Endothelial cell of umbilical vein (primary cell): ENCODE measurements at places on chromosomes 7 and 10. TPM values are rescaled to one million over a fixed set of nuclear protein-coding genes. Genes with fewer than 3 reads are reported as not detected.

GRCh38 chr7:85095806-85096205, 91.0 kb downstream of the SEMA3D start:
- H3K27me3 ChIP-seq, result no peaks in the 10 kb centered on the region
- peaks cover 4% of the 10 kb centered on the region for H3K4me1 ChIP-seq
- H3K4me3 ChIP-seq, result no peak overlapping the region

DNA sequence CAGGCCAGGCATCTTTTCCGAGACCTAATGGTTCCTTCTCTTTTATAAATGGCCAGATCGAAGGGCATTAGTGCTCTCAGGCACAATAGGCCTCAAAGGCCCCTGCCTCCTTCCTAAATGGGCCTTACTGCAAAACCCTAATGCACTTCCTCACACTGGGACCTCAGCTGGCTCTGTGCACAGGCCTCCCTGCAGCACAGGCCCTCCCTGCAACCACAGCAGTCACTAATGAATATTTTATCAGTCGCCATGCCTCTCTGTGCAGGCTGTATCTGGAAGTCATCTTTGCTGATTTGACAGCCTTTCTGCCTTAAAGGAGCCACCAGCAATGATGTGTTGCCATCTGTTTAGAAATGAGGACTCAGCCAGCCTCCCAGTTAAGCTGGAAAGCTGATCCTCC, 54.9 kb upstream of the SDK1 start:
- peaks cover 9% of the 10 kb centered on the region for H3K4me1 ChIP-seq
- H3K4me3 ChIP-seq, result no peak overlapping the region
- H3K36me3 ChIP-seq, result no peaks in the 10 kb centered on the region
- no peaks in the 10 kb centered on the region for H3K27me3 ChIP-seq
- H3K27ac ChIP-seq, result no peak overlapping the region

- peak; percentile 83 for DNase-seq
- H3K4me1 ChIP-seq, result peaks cover 7% of the 10 kb centered on the region
- H3K27ac ChIP-seq, result peak overlapping the region; percentile 34
- no peaks in the 10 kb centered on the region for H3K27me3 ChIP-seq
Observed at GRCh38 chr7:143279186-143280098, 5.3 kb upstream of the TMEM139 start.

The FLNC gene
- 81.8 and 81.9 TPM in 2 replicates for total RNA-seq

GRCh38 chr10:31581741-31582323, 262.8 kb downstream of the ZEB1 start:
- H3K4me1 ChIP-seq, result peaks cover 9% of the 10 kb centered on the region
- no peak for DNase-seq
- H3K4me3 ChIP-seq, result no peak overlapping the region
- no peaks in the 10 kb centered on the region for H3K36me3 ChIP-seq
- H3K27ac ChIP-seq, result no peak overlapping the region
- H3K27me3 ChIP-seq, result no peaks in the 10 kb centered on the region

The ACBD7 gene
- 1.7 and 2.8 TPM in 2 replicates for total RNA-seq

DNA sequence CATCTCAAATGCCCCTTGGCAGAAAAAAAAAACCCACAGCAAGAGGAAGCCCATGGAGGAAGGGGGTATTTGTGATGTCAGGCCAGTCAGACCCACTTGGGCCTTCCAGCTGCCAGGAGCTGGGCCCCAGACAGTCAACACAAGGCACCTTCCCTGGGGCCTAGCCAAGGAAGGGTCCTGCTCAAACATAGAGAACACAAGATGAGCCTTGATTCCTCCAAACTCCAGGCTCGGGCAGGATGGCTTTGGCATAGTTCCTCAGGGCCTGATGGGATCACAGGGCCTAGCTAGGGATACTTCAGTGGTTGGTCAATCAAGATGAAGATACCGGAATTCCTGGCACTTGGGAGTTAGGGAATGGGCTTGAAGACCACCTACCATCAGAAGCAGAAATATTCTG, 30.8 kb downstream of the DPCD start:
- no peak overlapping the region for H3K27ac ChIP-seq
- H3K27me3 ChIP-seq, result no peaks in the 10 kb centered on the region
- DNase-seq, result no peak
- H3K36me3 ChIP-seq, result no peaks in the 10 kb centered on the region
- H3K4me1 ChIP-seq, result no peaks in the 10 kb centered on the region
- no peak overlapping the region for H3K4me3 ChIP-seq

DNA sequence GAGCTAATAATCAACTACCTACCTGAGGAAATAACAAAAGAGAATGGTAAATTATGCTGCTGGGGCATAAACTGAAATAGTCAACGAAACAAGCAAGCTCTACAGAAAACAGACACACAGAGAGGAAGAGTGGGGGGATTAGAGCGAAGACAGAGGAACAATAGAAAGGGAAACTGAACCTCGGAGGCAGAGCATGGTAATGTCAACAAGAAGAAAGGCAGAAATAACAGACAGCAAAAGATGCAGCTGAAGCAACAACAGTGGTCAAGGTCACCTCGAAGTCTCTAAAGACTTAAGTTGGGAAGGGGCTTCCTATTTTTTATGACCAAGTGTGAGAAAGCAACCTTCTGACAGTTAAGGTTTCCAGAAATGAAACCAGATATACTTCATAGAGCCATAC, 177.0 kb downstream of the ZNF438 start:
- peak overlapping the region; percentile 30 for H3K27ac ChIP-seq
- no peaks in the 10 kb centered on the region for H3K36me3 ChIP-seq
- no peak overlapping the region for H3K4me3 ChIP-seq
- H3K4me1 ChIP-seq, result peaks cover 46% of the 10 kb centered on the region

DNA sequence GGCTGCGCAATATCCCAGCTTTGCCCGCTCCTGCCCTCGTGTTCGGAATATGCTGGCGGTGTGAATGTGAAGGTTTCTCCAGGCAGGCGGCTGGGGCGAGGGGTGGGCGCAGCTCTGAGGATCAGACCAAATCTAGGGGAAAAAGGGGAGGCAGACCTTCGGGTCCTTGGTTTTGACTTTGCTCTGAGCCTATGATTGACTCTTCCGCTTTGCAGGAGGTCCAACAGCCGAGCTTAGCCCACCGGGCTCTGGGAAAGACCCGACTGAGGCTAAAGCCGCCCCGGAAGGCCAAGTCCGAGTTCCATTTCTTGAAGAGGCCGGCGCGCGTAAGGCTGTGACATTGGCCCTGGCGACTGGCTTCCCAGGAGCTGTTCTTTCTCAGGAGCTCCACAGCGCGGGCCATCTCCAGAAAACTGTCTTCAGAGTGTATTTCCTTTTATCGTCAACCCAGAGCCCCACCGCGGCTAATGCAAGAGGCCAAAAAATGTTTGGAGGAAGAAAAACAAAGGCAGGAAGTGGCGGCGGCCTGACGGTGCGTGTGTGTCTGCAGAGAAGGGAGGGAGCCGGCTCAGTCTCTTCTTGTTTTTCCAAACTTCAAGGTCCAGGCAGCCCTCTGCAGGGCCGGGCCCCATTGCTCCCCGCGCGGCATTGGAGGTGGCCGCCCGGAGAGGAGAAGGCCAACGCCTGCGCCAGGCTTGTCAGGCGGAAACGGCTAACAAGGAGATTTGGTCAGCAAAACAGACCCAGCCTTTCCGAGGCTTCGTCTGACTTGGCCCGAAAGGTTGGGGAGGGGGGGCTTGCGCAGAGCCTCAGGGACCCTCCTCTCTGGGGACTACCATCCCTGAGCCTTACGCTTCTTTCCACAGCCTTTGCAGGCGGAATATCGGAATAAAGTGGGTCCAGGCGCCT, 3.6 kb upstream of the HOXA11 start:
- DNase-seq, result peak; percentile 81
- no peaks in the 10 kb centered on the region for H3K36me3 ChIP-seq
- peaks cover 2% of the 10 kb centered on the region for H3K27me3 ChIP-seq
- peak overlapping the region; percentile 6 for H3K4me3 ChIP-seq
- H3K4me1 ChIP-seq, result peaks cover 50% of the 10 kb centered on the region
- H3K27ac ChIP-seq, result peak overlapping the region; percentile 90

The LIPM gene
- total RNA-seq, result not detected in 2 replicates

The CXCL12 gene
- total RNA-seq, result 0.88 and 1.4 TPM in 2 replicates

The EN2 gene
- not detected in 2 replicates for total RNA-seq

- no peak for DNase-seq
- H3K36me3 ChIP-seq, result no peaks in the 10 kb centered on the region
- no peak overlapping the region for H3K4me3 ChIP-seq
- H3K27me3 ChIP-seq, result no peaks in the 10 kb centered on the region
- no peak overlapping the region for H3K27ac ChIP-seq
- no peaks in the 10 kb centered on the region for H3K4me1 ChIP-seq
Observed at GRCh38 chr7:37930226-37930948, 9.9 kb downstream of the EPDR1 start.
